HCEC 1CT (cell line): ENCODE measurements at places on chromosomes 3 and 15.

GRCh38 chr3:40782111-40782721, 257.5 kb downstream of the ZNF621 start:
- DNase-seq = no peak

GRCh38 chr15:69014454-69014853, at the start of gene NOX5:
TSS of gene NOX5 (plus strand) at chr15:69014695. CDS start at chr15:69014736, 41 bp downstream.
- peak; percentile 56 for DNase-seq

GRCh38 chr3:109806929-109807328, 469.6 kb upstream of the DPPA4 start:
- peak; percentile 57 for DNase-seq

- peak; percentile 46 for DNase-seq
Observed at GRCh38 chr3:47669026-47669749, 90.5 kb upstream of the CSPG5 start.

DNA sequence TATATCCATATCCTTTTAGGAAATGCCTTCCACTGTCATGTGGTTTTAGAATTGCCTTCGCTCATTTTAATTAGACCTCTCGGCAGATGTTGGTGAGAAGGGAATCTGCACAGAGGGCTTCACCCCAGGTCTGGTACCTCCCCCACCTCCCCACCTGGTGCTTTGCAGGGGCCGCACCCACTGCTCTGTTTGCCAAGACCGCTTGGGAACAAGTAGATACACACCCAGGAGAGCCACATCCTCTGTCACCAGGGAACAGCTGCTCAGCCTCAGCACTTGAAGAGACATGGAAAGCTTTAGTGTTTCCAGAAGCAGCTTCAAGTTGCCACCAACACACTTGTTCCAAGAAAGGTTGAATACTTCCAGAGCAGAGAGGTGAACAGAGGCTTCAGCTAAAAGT, 21.8 kb downstream of the LRRC31 start:
- DNase-seq = no peak
